GM13977 (cell line): ENCODE measurements at places on chromosomes 3 and 15.

DNA sequence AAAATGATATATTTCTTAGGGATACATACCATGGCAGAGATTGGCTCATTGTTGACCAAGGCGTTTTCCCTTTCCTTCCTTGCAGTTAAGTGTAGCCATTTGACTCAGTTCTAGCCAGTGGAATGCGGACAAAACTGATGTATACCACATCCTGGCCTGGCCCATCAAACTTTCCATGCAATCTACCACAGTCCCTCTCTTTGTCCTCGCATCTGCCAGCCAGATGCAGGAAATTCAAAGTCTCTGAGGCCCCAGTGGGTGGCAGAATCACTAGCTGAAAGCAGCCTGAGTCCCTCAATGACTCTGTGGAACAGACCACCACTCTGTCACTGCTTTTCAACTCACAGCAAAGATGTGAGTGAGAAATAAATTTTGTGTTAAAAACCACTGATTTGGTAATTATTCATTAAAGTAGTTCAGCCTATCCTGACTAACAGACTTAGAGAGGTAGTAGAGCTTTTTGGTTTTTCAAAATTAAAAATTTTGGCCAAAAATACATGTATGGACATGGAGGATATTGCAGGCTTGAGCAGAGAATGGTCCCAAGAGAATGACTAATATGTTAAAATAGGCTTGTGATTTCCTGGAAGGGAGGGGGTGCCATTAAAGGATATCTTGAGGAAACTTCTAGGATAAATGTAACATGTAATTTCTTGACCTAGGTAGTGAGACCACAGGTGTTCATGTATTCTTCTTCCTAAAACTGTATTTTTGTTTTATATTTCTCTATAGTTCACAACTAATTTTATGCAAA lies 10.9 kb downstream of the LRRFIP2 start:
- no peak for DNase-seq

DNA sequence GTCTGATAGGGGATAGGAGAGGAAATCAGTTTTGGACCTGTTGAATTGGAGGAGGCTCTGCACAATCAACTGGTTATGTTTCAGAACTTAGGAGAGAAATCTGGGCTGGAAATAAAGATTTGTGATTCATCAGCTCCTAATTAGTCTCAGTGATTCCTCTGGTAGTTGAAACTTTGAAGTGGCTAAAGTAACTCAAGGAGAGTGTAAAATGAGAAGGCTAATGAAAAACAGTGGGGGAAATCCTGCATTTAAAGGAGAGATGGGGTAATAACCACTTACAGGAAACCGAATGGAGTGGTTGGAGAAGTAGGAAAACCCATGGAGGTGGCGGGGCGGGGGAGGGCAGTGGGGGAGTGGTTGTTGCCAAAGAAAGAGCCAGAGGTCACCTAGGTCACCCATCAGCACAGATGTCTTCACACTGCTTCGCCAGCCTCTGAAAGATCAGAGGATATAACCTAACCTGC lies 32.6 kb downstream of the MAP2K5 start:
- no peak for DNase-seq

DNA sequence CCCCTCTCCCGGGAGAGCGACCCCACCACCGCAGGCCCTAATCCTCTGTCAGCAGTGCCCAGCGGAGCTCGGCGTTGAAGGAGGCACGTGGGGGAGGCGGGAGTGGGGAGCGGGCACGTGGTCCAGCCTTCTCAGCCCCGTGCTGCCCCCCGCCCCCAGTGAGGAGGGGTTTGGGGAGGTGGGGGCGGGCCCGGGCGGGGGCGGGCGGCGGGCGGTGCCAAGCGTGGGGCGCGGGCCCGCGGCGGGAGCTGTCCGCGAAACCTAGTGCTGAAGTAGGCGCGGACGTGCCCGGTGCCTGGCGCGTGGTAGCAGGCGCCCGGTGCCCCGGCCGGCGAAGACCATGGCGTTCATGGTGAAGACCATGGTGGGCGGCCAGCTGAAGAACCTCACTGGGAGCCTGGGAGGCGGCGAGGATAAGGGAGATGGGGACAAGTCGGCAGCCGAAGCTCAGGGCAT lies at the start of gene CPLX3:
Gene CPLX3, plus strand, starts transcription at position 264 of the 456 bp plus-strand sequence. Its CDS starts 77 bp downstream, at position 341.
- DNase-seq, result peak; percentile 72

GRCh38 chr15:75023872-75024636 lies 664 bp downstream of the PPCDC start:
- peak; percentile 51 for DNase-seq

- peak; percentile 42 for DNase-seq
Observed at GRCh38 chr3:11820531-11821041, 26.1 kb downstream of the TAMM41 start.

- DNase-seq, result no peak
Observed at GRCh38 chr15:65079580-65079979, 3.0 kb downstream of the KBTBD13 start.

- peak; percentile 83 for DNase-seq
Observed at GRCh38 chr3:50572158-50572557, 2.8 kb downstream of the HEMK1 start.

DNA sequence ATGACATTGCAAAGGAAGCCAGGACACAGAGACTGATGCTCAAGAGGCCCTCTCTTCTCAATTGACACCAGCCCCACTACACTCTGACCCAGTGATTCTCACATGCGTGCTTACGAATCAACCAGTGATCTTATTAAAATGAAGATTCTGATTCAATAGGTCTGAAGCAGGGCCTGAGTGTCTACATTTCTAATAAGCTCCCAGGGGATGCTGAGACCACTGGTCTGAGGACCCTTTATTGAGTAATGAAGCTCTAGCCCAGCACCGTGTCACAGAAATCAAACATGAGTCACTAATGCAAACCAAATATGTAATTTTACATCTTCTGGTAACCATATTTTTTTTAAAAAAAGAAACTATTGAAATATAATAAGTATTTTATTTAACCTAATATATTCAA lies 689.1 kb upstream of the LMCD1 start:
- no peak for DNase-seq

DNA sequence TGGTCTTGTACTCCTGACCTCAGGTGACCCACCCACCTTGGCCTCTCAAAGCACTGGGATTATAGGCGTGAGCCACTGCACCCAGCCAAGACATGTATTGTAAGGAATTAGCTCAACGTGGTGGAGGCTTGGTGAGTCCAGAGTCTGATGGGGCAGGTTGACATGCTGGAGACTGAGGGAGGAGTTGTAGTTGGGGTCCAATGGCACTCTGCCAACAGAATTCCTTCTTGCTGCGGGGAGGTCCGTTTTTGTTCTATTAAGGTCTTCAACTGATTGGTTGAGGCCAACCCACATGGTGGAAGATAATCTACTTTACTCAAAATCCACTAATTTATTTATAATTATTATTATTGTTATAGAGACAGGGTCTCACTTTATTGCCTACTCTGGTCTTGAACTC lies 30.1 kb downstream of the PLA2G4D start:
- no peak for DNase-seq

DNA sequence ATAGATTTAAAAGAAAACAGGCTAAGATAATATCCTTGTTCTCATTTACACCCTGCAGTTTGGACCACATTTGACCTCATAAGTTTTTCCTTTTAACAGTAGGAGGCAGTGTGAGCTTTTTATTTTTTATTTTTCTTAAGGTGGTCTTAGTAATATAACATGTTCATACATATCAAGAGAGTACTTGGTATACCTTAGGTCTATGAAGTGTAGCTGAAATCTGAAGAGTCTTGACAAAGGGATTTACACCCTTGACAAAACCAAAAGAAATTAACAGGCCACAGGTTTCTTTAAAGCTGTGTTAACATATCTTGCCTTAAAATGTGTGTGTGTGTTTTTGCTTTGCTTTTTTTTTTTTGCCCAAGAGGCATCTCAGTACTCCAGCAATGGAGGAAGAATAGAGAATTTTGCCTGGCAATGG lies 3.2 kb downstream of the RAP2B start:
- DNase-seq, result no peak

GRCh38 chr15:66570327-66570726 lies 4.5 kb upstream of the LCTL start:
- DNase-seq, result no peak

DNA sequence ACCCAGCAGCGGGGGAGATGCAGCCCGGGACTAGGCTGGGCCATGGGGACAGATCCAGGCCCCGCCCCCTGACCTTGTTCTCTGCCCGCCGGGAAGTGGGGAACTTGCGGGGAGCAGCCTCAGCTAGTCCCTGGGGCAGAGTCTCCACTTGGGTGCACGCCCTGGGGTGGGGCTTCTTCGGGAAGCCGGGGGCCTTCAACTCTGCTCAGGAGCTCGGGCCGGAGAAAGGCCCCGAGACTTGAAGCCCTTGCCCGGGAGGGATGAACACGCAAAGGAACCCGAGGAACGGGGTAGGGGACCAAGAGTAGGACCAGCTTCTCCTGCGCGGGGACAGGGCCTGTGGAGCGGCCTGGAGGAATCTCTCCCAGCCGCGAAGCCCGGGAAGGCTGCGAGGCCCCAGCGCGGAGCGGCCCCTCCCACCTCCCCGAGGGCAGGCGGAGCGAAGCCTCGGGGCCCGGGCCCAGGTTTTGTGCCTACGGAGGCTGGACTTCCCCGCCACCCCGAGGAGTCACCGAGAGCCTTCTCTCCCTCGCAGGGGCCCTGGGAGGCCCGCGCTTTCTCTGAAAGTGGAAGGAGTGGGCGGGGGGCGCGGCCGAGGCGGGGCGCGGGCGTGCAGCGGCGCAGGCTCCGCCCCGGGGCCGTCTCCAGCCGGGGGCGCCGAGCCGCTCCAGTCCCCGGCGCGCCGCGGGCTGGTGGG lies at the start of gene ITPKA:
Gene ITPKA, plus strand, starts transcription at position 670 of the 697 bp plus-strand sequence. CDS start 54 bp downstream, outside the sequence.
- DNase-seq, result peak; percentile 96

- peak; percentile 80 for DNase-seq
Observed at GRCh38 chr3:15361494-15362214, 29.3 kb upstream of the SH3BP5 start.

- no peak for DNase-seq
Observed at GRCh38 chr3:121759541-121760202, 10.1 kb upstream of the GOLGB1 start.

DNA sequence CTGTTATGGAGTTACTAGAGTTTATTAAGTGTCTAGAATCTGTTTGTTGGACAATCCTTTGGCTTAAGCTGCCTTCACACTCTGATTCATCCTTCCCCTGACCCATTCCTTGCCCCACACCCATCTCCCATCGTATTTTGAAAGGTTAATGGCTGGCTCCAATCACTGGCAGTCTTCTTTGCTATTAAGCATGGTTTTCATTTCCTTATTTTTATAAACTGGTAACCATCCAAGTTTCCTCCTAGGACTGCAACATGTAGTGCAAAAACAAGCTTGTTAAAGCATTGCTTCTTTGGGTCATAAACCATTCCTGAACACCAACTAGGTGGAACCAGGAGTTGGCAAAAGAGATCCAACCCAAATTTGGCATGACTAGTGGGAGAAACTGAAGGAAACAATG lies 148.4 kb downstream of the DTWD1 start:
- no peak for DNase-seq

GRCh38 chr3:132682201-132682600 lies 22.1 kb downstream of the UBA5 start:
- DNase-seq, result no peak

- DNase-seq, result no peak
Observed at GRCh38 chr3:136650461-136650860, 101.7 kb downstream of the STAG1 start.

DNA sequence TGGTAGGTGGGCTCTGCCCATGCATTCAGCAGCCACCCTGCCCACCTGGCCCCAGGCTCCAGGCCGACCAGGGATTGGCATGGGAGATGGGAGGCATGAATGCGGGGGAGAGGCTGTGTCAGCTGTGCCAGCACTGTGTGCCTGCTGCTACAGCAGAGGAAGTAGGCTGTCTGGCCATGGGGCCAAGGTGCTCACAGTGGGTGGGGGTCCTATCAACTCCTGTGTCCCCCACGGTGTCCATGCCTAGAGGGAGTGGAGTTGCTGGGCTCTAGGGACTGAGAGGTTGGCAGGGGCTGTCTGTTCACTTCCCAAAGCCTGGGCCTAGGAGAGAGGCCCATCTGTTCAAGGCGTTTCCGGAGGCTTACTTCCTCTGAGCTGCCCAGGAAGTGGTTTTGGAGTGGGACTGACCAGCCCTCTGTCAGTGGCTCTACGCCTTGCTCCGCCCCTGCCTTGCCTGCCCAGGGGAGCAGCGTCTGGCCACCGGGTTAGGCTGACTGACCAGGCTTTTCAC lies 5.8 kb downstream of the PRKCD start:
- no peak for DNase-seq

- DNase-seq, result no peak
Observed at GRCh38 chr3:182908471-182908870, 71.9 kb downstream of the DCUN1D1 start.

GRCh38 chr3:133761605-133762484 lies 15.7 kb downstream of the TF start:
- no peak for DNase-seq

- DNase-seq, result no peak
Observed at GRCh38 chr3:96331341-96331740, 483.1 kb upstream of the EPHA6 start.

- peak; percentile 46 for DNase-seq
Observed at GRCh38 chr15:85615930-85616329, 178.8 kb downstream of the KLHL25 start.

DNA sequence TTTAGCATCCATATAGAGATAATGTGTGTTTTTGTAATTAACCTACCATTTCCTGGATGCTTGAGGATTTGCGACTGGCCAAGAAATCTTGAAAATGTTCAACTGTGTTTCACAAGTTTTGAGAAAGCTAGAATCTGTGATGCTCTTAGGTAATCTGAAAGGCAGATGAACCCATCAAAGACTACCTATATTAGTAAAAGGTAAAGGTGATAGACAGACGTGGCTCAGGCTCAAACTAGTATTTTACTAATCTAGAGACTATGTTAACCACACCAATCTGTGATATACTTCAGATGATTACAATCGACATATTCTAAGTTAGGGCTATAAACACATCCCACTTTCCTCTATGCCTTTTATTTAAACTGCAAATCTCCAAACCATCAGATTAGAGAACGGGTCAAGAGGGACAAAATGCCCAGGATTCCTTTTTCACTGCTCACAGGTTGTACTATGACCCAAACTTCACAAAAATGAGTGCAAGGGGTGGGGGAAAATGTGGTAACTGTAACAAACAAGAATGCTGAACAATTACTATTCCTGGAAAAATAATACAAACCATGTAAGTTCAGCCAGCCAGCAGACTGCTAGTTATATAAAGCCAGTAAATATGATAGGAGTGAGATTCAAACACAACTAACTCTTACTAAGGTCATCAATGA lies 295.1 kb downstream of the FOXP1 start:
- DNase-seq, result no peak

GRCh38 chr3:16663854-16664712 lies 58.9 kb upstream of the DAZL start:
- no peak for DNase-seq

DNA sequence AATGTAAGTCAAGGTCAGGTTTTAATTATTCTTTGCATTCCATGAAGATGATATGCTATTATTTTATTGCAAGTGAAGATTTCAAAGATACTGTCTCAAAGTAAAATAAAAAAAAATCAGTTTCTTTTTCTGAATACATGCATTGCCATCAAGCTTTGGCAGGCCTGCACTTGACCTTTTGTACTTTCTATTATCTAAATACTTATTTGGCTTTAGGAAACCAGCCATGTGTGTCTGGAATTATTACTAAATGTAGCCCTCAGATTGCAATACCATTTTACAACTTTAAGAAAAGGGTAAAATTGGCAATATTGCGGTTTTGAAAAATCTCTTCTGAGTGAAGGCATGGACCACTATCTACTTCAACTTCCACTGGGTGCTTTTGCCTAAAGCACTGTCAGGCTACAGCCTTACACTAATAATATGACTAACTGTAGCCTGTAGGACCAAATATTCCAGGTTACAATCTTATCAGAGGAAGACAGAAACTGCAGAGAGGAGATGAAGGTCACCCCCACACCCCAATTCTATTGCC lies 349.4 kb upstream of the DCBLD2 start:
- DNase-seq, result no peak

GRCh38 chr15:69523010-69524001 lies 70.7 kb downstream of the RPLP1 start:
- DNase-seq, result peak; percentile 76
